ENCODE measurements at places on chromosomes 12 and 14.

- no peak for DNase-seq
Observed at GRCh38 chr14:51342226-51342625, 102.2 kb downstream of the TMX1 start.

DNA sequence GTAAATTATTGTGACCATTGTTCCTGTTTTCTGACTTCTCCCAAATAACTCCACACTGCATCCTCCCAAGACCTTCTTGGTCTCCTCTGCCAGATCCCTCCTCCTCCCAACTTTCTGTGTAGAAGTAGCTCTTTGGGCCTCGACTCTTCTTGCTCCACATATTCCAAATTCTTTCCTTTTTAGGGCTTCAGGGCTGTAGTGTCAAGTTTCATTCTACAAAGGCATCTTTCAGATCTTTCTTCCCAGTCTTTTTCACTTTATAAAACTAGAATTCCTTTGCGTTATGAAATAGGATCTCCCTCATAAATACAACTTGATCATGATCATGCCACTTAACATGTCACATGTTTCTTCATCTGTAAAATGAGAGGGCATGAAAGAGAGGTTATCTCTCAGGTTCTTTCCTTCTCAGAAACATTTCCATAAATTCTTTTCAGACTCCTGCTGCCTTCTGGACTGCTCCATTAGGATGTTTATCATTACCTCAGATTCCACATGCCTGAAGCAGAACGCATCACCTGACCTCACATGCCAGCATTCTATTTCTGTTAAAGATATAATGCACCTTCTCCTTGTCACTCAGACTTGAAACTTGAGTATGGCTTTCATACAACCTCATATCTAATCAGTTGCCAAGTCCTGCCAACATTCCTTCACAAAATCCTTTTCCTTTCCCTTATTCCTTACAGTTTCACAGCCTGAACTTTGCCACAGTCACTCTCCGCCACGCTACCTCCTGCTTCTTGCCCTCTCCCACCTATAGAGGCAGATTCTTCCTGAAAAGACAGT, 8.5 kb downstream of the SLC38A1 start:
- DNase-seq, result no peak

DNA sequence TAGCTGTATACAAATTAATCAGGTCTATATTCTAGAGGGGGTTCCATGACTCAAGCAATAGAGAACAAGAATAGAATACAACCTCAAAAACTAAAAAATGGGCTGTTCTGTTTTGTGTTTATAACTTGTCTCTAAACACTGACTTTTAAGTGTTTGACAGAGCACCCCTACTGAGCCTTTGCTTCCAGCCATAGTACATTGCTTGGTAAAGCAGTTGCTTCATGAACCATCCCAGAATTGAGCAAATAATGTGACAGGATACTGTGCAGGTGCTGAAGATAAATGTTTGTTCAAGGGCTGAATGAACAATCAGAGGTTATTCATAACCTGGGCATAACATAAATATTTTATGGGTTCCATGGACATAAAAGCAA, 11.5 kb downstream of the SPTSSA start:
- DNase-seq, result no peak

DNA sequence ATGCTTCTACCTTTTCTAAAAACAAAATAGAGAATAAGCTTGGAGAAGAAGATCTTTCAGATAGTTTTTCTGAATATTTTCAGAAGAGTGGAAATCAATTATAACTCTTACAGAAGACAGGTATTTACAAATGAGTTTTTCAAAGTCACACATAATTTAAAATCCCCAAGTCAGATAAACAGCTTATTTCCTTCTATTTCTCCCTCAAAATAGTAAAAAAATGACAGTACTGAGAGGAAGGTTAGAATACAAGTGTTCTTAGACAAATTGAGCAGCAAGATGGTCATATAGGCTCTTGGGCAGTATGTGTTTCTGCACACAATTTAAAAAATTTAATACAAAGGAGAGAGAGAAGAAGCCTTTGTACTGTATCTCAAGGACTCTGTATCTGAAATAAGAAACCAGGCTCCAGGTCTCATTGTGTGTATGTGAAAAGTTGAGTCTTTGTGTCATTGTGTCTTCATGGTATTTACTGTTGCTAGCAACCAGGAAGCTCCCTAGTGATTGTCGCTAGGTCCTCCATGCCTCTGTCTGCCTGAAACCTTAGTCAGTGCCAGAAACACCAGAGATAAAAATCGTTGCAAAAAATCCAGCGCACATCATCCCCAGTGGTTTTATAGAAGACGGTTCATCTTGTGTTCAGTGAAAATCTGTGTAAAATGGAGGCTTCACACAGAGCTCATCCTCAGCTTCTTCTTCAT, 12.9 kb upstream of the TUBA1A start:
- peak; percentile 24 for DNase-seq

DNA sequence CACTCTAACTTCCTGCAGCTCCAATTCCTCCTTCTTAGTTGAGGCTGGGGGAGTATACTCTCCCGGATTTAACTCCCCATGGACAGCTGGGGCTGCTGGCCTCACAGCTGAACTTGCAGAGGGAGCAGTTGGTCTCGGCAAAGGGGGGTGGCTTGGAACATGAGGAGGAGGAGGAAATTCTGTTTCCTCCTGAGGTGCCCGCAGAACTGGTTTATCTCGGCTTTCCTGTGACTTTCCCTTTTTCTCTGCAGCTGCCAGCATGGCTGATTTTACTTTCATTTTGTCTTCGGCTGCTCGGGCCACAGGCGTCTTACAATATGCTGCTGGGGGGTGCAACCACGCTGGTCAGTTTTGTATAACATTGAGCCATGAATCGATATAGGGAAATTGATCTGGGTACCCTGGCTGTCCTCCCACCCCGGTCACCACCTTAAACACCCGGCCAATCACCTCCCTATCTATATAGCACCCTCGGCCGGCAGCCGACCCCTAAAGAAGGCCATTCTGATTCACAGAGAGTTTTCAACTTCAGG, 1317.6 kb downstream of the TMEM121 start:
- DNase-seq, result peak; percentile 50

- no peak for DNase-seq
Observed at GRCh38 chr12:28216016-28216415, 25.8 kb downstream of the CCDC91 start.

DNA sequence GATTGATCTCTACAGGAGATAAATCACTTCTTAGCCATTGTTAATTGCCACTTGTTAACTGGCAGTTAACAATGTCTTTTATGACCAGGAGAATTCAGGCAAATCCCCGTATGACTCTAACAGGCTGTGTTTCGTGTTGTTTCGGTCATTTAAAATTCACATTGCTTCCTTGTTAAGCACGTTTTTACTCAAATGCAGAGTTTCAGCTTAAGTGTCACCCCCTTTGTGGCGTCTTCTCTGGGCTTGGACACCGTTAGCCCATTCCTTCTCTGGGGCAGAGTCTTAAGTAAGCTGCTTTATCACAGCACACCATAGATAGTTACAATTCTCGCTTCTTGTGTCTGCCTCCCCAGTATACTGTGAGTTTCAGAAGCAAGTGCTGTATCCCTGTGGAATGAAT, 205.4 kb downstream of the EPS8 start:
- no peak for DNase-seq

DNA sequence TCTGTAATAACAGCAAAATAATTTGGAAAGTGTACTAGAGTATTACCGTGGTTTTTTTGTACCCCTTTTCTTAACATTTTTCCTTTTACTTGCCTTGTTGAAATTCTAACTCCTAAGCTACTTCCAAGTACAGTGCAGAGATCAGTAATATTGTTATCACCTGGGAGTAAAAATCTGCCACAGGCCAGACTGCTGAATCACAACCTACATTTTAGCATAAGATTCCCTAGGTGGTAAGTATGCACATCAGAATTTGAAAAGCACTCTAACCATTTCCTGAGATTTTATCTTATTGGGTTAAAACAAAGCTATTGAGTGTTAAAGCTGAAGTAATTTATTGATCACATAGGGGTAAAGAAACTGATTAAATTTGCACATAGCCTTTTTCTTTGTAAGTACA, 55.2 kb upstream of the KCNH3 start:
- no peak for DNase-seq

DNA sequence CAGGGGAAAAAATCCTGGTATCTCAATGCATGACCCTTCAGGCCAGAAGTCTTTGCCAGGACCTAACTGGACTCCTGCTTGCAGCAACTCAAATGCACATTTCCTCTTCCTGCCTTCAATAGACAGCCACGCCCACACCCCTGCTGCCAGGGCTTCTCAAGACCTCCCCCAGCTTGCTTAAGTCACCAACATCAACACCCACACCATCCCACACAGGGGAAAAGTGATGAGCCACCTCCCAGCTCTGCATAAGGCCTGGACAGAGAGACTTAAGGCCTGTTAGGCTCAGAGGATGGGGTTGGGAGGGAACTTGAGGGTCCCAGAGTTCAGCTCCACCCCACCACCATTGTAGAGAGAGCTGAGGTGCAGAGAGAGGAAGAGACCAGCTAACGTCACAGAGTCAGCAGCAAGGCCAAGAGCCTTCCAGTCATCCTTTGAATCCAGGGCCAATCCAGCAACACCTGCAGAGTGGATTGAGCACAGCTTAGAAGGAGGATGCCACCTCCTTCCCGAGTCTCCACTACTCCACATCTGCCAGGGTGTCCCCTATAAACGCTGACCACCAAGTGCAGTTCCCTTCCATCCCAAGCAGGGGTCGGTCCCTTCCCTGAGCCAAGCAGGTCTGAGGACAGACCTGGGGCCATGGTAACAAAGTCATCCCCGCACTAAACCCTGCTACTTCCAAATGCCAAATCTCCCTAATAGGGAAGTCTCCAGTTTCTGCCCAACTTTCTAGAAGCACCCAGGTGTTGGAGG, 50.0 kb downstream of the KDM2B start:
- peak; percentile 83 for DNase-seq

- DNase-seq, result no peak
Observed at GRCh38 chr12:46945591-46945990, 119.8 kb upstream of the SLC38A4 start.

DNA sequence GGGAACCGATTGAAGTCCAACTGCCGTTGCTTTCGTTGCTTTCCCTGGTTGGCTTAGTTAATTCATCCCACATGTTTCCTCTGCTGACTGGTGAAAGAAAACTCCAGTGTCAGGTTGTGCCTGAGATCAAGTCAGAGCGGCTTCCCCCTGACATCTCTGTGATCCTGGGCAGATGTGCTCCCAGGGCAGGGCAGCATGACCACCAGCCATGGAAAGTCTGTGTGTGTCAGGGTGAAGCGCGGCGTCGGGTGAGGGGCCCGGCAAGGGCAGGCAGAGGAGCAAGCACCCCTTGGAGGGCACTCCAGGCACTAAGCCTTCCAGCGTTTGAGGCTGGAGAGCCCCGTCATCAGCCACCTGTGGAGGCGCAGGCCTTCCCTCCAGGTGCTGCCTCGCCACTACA, 54.5 kb upstream of the IGF1 start:
- DNase-seq, result no peak

- DNase-seq, result no peak
Observed at GRCh38 chr12:19306366-19306765, 132.9 kb upstream of the AEBP2 start.

DNA sequence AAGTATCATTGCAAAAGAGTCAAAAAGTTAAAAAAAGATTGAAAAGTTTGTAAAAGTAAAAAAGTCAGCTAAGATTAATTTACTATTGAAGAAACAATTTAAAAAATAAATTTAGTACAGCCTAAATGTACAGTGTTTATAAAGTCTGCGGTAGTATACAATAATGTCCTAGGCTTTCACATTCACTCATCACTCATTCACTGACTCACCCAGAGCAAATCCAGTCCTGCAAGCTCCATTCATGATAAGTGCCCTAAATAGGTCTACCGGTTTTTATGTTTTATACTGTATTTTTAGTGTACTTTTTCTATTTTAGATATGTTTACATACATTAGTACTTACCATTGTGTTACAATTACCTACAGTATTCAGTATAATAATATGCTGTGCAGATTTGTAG, 43.9 kb upstream of the ABCC9 start:
- no peak for DNase-seq

- peak; percentile 56 for DNase-seq
Observed at GRCh38 chr12:131950182-131950913, 606 bp downstream of the EP400 start.

DNA sequence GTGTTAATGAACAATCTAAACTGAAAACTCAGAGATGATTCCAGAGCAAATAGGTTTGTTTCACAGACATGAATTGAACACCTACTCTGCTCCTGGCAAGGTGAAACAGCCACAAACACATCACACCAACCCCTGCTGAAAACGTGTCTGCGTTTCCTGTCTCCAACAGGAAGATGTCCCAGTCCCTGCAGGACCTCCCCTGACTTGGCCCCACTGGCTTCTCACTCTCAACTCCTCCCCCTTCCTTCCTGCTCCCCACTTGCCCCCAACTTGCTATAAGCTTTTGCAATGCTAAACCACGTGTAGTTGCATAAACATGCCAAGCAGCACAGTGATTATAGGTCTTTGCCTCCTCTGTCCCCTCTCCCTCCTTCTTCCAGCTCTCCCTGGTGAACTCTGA, 567.6 kb downstream of the BCL11B start:
- DNase-seq, result peak; percentile 39

DNA sequence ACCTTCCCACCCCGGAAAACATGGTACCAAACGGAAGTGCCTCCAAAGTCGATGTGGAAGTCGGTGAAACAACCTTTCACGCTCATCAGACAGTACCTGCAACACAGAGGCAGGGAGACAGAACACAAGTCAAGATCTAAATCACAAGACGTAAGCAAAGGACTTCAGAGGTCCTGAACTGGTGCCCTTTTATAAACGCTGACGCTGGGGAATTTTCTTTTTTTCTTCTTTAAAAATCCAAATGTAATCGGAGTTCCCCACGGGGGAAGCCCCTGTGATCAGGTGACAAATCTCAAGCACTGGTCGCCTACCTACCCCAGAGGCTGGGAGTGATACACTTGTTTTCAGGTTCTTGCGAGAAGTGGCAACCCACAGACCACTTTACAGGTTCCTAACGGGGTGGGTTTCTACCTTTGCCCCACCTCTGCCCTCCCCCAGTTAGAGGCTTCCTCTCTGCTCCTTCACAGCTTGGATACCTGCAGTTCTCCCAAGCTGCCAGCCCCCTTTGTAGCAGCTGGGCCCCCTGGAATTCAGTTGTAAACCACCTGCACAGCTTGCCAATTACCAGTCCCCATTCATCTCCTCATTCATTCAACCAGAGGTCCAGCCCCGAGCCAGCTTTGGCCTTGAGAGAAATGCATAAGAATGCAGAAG, 46.2 kb downstream of the KDM2B start:
- DNase-seq, result peak; percentile 81

- DNase-seq, result no peak
Observed at GRCh38 chr12:121246893-121247557, 37.1 kb downstream of the P2RX4 start.

DNA sequence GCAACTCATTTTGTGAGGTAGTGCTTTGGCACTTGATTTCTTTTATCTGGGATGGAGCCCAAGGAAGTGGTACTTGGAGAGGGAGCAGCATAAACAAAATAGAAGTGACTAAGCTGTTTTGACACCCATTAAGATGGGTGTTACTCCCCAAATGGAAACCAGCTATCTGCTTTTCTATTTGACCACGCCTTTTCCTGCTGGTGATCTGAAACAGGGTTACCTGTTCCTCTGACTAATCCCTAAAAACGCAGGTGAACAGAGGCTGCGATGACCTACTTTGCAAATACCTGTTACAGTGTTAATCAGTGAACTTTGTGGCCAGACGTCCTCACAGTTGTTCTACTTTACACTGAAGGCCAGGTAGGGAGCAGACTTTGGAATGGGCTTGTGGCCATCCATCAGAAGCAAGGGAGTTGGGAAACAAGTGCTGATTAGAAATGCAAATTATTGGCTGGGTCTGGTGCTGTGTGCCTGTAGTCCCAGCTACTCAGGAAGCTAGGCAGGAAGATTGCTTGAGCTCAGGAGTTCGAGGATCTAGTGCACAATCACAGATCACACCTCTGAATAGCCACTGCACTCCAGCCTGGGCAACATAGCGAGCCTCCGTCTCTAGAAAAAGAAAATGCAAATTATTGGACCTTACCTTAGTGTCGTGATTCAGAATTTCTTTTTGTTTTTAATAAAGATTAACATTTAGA, 58.3 kb upstream of the HECTD1 start:
- DNase-seq, result no peak
